ENCODE measurements at places on chromosomes 1 and 21.

GRCh38 chr21:27047283-27047657, 80.4 kb upstream of the ADAMTS5 start:
- DNase-seq = no peak

- DNase-seq = no peak
Measured at GRCh38 chr1:24319962-24320361, 805 bp downstream of the GRHL3 start.

DNA sequence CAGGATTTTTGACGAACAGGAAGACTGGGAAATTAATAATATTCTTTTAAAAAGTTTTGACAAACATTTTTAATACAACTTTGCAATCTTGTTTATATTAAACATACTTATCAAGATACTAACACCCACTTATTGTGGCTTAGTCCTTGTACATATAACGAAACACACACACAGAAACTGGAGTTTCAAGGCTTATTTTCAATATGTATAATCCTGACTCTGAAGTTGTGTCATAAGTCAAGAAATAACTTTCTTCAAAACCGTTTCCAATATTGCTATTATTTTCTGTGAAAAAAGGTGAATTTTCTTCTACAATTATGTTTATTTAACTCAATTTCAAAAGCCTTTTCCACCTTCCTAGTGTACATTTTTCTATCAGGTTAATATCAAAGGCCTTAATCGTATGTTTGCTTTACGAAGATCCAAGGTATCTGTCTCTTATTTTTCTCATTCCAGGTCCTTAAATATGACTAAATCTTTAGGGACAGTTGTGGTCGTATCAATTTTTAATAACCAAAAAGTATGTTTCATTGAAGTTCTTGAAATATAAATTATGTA, 1.8 kb downstream of the CDKN2C start:
- DNase-seq = no peak

DNA sequence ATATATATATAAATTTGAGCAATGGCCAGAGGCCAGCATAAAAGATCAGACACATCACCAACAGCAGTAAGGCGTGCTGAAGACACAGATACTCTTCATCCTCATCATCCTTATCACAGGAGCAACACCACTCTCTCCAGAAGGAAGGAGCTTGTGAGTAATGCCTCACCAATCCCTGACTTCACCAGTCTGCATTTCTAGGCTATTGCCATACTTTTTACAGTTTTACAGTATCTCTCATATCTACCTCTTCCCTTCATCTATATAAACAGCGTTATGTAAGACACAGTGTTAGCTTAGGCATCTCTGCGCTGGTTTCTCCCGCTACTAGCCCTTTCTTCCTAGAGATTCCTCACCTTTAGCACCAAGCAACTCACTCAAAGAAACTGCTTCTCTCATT, 2.4 kb upstream of the ABL2 start:
- no peak for DNase-seq

GRCh38 chr1:192600275-192600674, 24.7 kb downstream of the RGS1 start:
- DNase-seq = no peak
